ENCODE measurements at places on chromosomes 2 and 18.

GRCh38 chr18:6203791-6204190 lies 210.9 kb downstream of the L3MBTL4 start:
- DNase-seq = no peak

- no peak for DNase-seq
These were observed 121.5 kb upstream of the PXDN start for GRCh38 chr2:1865716-1866234.

- peak; percentile 48 for DNase-seq
These were observed 1.2 kb downstream of the ST3GAL5 start for GRCh38 chr2:85887566-85888019.

- DNase-seq = no peak
These were observed 122.9 kb upstream of the KLF7 start for GRCh38 chr2:207288628-207289027.

- no peak for DNase-seq
These were observed 111.3 kb downstream of the DOCK10 start for GRCh38 chr2:224930990-224931389.

DNA sequence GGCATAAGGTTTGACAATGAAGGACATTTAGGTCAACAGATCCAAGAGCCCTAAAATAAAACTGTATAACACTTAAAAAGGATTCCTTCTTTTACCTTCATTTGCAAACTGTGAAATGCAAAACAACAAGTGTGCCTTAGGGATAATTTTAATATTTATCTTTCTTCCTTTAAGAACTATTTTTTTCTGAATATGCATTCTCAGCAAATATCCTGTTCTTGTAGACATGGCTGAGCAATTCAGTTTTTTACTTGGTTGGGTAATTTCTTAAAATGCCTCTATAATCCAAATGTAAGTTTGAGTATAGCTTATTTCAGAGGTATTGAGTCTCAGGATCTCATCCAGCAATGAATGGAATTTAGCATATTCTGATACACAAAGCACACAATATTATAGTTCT lies 43.0 kb upstream of the KCNJ3 start:
- DNase-seq = no peak

DNA sequence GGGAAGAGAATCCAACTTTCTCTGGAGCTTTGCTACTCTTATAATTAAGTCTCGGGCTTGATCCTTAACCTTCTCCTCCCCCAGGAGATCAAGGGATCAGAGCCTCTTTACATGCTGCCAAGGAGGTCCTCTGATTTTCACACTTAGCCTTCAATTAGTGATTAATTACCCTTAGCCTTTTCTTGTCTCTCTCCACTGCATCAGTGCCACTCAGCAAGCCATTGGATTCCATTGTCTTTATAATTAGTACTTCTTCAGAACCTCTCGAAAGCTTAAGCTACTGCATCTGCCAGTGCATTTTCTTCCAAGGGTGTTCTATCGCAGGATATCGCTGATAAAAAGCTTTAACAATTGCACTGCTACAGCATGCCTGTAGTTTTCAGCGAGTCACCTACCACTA lies 477.0 kb upstream of the MEIS1 start:
- DNase-seq = no peak

GRCh38 chr2:167749016-167749415 lies 498.4 kb downstream of the STK39 start:
- DNase-seq = no peak

GRCh38 chr2:171592036-171592555 lies 69.8 kb downstream of the CYBRD1 start:
- DNase-seq = peak; percentile 9

- DNase-seq = no peak
These were observed 59.9 kb upstream of the LRATD1 start for GRCh38 chr2:14572633-14573032.

DNA sequence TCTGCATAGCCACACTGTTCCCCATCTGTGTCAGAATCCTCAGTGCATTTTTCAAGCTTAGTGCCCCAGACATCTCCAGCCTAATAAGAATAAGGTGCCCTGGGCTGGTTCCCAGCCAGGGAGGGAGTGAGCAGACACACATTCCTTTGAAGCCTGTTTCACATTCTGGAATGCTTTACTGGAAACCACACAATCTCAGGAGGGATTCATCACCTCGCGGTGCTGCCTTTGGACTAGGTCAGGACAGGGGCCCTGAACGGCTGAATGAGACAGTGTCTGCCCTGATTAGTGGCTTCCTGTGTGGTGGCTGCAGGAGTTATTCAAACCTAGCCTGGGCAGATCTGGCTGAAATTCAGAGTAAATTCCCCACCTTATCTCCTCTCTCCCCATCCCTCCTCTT lies 108.0 kb upstream of the LDAH start:
- DNase-seq = peak; percentile 81

GRCh38 chr2:12949406-12949805 lies 232.7 kb downstream of the TRIB2 start:
- no peak for DNase-seq

- no peak for DNase-seq
These were observed 821.9 kb downstream of the TDRD15 start for GRCh38 chr2:21945658-21946057.

- no peak for DNase-seq
These were observed 144.1 kb downstream of the FAM210A start for GRCh38 chr18:13582178-13582670.

DNA sequence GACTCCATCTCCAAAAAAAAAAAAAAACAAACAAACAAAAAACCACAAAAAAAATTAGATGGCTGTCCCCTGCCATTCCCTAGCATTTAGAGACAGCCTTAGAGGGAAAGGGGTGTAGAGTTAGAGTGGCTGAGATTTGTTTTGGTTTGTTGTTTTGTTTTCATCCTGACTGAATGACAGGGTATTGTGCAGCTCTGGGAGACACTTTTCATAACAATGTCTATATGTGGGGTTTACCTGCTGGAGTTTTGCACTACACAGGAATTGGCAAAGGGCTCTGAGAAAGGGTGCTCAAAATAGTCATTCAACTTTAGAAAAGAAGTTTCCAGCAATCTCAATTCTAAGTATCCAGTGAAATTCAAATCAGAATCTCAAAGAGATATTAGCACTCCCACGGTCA lies 732.5 kb upstream of the CHAC2 start:
- DNase-seq = no peak

GRCh38 chr2:74573747-74574562 lies 19.4 kb downstream of the DOK1 start:
- peak; percentile 85 for DNase-seq

DNA sequence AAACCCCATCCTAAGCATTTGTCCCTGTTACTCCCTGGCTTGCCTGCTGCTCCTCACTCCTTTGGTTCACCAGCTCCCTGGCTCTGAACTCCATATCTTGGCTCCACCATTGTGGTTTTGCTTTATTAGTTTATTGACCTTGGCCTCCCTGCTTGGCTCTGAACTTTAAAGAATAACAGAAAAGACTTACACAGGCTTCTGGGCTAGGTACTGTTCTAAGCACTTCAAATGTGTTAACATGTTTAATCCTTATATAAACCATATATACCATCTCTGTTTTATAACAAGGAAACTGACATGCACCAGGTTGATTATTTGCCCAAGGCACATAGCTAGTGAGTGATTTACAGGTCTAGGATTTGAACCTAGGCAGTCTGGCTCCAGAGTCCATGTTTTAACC lies 149.7 kb upstream of the CAPN13 start:
- DNase-seq = no peak

- no peak for DNase-seq
These were observed 11.8 kb downstream of the INHBB start for GRCh38 chr2:120357768-120358167.

DNA sequence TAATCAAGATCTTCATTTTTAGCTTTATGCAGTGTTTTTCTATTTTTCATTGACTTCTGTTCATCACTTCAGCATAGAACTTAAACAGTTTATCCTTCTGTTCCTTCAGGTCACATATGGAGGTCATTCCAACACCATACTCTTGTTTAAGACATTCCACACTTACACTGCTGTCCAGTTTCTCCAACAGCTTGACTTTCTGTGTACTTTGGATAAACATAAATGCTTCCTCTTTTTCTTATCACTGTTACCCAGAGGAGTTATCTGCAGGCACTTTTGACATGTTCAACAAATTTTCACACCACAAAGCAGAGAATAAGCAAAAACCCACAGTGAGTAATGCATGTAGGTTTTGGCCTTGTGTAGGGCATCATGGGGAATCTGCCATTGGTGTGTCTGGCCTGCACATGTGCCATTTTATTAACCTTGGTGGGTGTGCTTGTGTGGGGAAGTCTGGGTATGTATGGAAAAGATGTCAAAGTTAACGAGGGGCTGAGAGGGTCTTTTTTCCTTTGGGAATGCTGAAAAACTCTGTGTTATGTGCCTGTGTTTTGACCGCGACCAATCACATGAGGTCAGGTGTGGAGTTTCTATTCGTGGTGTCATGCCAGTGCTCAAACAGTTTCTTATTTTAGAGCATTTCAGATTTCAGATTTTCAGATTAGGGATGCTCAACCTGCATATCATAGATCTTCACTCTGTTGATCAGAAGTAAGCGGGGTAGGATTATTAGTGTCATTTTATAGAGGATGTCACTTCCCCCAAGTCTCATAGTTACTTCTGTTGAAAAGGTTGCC lies 53.9 kb upstream of the ACVR1 start:
- no peak for DNase-seq

DNA sequence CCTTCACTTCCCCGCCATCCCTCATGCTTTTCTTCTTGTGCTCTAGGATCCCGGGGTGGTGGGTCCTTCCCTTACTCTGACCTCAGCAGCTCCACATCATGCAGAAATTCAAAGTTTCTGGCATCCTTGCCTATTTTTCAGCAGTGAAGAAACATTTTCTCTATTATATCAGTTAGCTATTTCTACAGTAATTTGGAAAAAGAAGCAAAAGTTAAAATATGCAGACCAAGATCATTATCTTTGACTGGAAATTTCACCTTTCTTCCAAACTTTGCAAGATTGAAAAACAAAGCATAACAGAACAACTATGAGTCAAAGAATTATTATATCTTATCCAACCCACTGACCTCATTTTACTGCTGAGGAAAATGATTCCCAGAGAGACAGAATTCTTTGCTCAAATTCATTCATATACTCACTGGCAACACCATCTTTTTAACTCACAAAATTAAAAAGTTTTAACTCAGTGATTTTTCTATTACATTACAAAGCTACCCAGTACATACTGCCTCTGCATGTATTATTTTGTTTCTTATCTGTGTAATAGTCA lies 40.5 kb downstream of the ANTXR1 start:
- DNase-seq = peak; percentile 34

- DNase-seq = no peak
These were observed 26.1 kb downstream of the PID1 start for GRCh38 chr2:229244975-229245374.

GRCh38 chr18:35024965-35025364 lies 16.2 kb upstream of the MAPRE2 start:
- peak; percentile 55 for DNase-seq

GRCh38 chr2:209451209-209451834 lies 27.5 kb downstream of the MAP2 start:
- DNase-seq = no peak

DNA sequence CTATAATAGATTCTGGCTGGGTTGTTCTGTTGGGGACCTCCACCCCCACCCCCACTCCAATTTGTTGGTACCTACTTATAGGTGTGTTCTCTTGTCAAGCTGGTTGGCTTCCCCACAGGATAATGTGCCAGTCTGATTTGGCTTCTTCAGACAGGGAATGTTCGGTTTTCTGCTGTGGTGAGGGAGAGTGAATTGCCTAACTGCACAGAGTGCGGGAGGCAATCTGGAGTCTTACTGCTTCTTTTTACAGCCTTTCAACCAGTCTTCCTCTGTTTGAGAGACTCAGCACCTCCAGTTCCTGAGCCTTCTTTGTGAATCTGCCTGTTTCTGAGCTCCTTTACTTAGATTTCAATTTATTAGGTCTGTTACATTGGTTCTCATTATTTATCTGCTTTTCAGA lies 27.4 kb upstream of the SNORC start:
- no peak for DNase-seq

DNA sequence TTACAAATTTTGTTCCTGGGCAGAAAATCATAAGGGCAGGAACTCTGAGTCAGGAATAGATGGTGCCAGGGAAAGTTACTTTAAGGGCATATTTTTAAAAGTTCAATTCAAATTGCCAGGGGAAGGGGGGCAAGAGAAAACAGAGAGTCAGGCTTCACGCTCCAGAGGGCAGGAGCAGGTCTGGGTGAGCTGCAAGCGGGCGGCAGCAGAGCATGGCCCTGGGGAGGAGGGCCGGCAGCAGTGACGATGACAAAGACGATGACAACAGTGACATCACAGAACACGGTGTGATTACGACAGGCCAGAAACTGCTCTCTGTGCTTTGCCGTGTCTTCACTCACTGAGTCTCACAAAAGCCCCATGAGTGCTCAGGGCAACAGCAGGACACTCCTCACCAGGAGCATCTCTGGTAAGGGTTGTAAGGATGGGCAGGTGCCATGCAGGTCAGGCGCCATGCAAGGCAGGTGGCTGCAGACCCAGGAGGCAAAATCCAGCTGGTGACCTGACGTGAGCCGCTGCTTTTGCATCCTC lies 23.3 kb downstream of the CHST10 start:
- DNase-seq = no peak

DNA sequence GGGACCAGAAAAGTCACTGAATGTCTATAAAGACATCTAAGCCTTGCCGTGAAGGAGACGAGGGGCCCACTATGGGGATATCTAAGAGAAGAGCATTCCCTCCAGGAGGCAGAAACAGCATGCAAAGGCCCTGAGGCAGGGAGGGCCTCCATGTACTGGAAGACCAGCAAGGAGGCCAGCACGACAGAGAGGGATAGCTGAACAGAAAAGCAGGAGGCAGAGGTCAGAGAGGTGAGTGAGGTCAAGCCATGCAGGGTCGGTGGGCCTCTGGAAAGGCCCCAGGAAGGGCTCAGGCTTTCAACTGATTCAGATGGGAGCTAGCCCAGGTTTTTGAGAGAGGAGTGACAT lies 5.7 kb downstream of the TRABD2A start:
- no peak for DNase-seq

DNA sequence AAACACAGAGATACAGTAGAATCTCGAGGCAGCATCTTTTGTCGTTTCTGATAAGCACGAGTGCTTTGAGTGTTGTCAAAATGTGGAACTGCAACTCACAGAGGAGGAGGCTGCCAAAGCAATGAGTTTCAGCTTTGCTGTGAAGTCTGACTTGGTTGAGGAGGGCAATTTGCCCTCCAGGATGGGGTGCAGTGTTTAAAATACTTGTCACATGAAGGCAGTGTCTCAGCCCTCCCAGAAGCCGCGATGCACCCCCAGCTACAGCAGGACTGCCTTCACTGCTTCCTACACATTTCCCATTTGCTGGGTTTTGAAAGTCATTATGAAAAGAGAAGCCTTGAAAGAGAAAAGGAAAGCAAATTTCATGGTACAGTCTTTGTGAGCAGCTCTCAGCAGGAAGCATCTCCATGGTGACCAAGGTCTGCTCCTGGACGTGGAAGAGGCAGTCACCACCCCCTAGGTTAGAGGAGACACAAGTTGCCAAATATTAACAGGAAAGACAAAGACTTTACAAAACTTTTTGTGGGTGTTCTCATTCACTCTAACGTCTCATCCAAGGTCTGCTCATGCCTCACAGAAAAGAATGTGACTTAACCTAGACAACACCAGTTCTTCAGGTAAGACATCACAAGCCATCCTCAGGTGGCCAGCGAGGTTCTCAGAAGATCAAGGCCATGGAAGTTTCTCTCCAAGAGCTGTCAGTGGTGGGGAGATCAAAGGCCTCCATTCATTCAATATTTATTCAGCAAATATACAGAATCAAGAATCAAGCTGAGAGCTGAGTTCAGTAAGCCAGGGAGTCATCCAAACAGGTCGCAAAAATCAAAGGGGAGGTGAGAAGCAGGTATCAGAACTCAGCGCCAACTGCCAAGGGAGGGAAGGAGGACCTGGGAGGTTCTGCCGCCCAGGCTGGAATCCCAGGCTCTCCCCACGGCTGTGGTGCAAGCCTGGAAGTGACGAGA lies 476.0 kb downstream of the EIPR1 start:
- no peak for DNase-seq

GRCh38 chr2:74507926-74508520 lies 528 bp upstream of the PCGF1 start:
- peak; percentile 44 for DNase-seq
